ENCODE measurements at places on chromosomes 5 and 9.

DNA sequence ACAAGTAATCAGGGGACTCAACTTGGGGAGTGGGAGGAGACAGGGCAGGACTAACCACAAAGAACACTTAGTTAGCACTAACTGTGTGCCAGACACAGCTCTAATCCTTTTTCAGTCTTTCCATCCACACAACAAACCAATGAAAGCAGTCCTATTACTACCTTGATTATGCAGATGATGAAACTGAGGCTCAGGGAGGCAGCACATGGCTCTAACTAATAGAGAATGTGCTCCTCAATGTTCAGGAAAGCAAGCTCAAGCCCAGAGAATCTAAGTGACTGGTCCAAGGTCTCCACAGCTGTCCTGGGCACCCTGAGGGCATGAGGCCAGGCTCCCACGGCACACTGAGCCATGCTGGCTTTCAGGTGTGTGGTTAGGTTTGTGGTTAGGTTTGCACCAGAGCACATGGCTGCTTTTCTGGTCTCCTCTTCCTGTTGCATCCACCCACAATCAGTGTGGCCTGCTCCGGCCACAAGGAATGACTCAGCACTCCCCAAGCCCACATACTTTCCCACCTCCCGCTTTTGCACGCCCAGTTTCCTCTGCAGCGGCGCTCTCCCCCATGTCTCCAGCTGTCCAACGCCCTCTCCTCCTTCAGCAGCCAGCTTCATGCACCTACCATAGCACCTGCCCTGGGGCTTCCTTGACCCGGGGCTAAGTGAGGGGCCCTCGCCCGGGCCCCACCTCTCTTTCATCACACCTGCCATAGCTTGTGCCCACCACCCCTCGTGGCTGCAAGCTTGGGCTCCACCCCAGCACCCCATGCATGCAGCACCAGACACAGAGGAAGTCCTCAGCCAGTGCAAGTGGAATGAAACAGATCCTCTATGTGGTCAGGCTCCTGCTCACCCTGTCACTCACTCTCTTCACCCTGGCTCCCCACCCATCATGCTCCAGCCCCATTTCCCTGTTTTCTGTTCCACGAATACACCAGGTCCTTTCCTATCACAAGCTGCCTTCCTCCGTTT lies 133.1 kb downstream of the GABBR2 start:
- no peak overlapping the region for H3K4me3 ChIP-seq
- DNase-seq: peak; percentile 53
- peaks cover 28% of the 10 kb centered on the region for H3K27me3 ChIP-seq
- no peaks in the 10 kb centered on the region for H3K36me3 ChIP-seq
- H3K4me1 ChIP-seq: peaks cover 15% of the 10 kb centered on the region

- H3K4me1 ChIP-seq: no peaks in the 10 kb centered on the region
- H3K36me3 ChIP-seq: no peaks in the 10 kb centered on the region
- H3K27ac ChIP-seq: no peak overlapping the region
- H3K4me3 ChIP-seq: no peak overlapping the region
- DNase-seq: no peak
Measured at GRCh38 chr5:36599986-36600779, 6.2 kb upstream of the SLC1A3 start.

GRCh38 chr5:178113141-178113787 lies at the start of gene N4BP3:
Gene N4BP3, plus strand, starts transcription at chr5:178113532. Its CDS starts 6,052 bp downstream, at chr5:178119584.
- DNase-seq: peak; percentile 92
- peak within 1 kb of the TSS; percentile 73 for H3K27ac ChIP-seq
- peak within 1 kb of the TSS; percentile 88 for H3K4me3 ChIP-seq

- H3K36me3 ChIP-seq: peaks cover 8% of the 10 kb centered on the region
- no peak overlapping the region for H3K4me3 ChIP-seq
- peaks cover 2% of the 10 kb centered on the region for H3K27me3 ChIP-seq
- H3K27ac ChIP-seq: no peak overlapping the region
- DNase-seq: no peak
- peaks cover 16% of the 10 kb centered on the region for H3K4me1 ChIP-seq
Measured at GRCh38 chr9:77708064-77708815, 60.1 kb upstream of the GNA14 start.

DNA sequence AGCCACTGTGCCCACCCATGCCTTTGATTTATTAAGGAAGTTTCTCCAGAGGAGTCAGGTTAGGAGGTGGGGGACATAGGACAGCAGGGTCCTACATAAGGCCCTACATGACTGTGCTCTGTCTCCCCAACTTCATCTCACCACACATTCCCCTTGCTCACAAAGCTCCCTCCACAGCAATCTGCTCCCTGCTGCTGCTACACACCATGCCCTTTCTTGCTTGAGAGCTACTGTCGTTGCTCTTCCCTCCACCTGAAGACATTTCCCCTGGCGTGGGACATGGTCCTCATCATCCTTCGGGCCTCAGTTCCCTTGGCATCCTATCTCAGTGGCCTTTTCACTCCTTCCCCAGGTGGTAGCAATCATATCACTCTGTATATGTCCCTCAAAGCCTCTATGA lies 75.9 kb upstream of the DAPK1 start:
- no peak for DNase-seq
- H3K27ac ChIP-seq: no peak overlapping the region
- no peak overlapping the region for H3K4me3 ChIP-seq
- H3K4me1 ChIP-seq: no peaks in the 10 kb centered on the region
- H3K36me3 ChIP-seq: peaks cover 2% of the 10 kb centered on the region

GRCh38 chr9:89661956-89662717 lies 57.3 kb downstream of the GADD45G start:
- H3K27me3 ChIP-seq: no peaks in the 10 kb centered on the region
- H3K4me3 ChIP-seq: no peak overlapping the region
- no peak overlapping the region for H3K27ac ChIP-seq
- no peak for DNase-seq

GRCh38 chr5:94903726-94904125 lies 285.3 kb downstream of the SLF1 start:
- H3K27me3 ChIP-seq: no peaks in the 10 kb centered on the region
- no peaks in the 10 kb centered on the region for H3K36me3 ChIP-seq
- no peak overlapping the region for H3K27ac ChIP-seq
- H3K4me3 ChIP-seq: no peak overlapping the region
- H3K4me1 ChIP-seq: peaks cover 6% of the 10 kb centered on the region
- DNase-seq: no peak

DNA sequence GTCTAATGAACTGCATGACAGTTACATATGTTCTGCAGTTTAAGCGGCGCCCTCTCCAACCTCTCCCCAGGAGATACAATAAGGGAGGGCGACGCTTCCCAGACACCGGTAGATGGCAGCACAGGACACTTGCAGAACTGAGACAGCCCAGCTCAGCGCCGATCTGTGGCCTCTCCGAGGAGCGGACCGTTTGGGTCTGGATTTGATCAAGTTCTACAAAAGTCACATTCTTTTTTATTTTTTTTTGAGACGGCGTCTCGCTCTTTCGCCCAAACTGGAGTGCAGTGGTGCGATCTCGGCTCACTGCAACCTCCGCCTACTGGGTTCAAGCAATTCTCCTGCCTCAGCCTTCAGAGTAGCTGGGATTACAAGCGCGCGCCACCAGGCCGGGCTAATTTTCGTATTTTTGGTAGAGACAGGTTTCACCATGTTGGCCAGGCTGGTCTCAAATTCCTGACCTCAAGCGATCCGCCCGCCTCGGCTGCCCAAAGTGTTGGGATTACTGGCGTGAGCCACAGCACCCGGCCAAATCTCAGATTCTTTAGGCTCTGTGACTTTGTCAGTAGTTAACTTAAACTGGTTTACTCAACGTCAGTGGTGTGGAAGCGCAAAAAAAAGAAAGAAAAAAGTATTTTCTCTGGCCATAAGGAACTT lies 1.4 kb upstream of the ATOSB start:
- peaks cover 44% of the 10 kb centered on the region for H3K4me1 ChIP-seq
- no peaks in the 10 kb centered on the region for H3K36me3 ChIP-seq
- peak overlapping the region; percentile 87 for H3K27ac ChIP-seq
- peak overlapping the region; percentile 77 for H3K4me3 ChIP-seq

- DNase-seq: no peak
- H3K4me3 ChIP-seq: no peak overlapping the region
- H3K27me3 ChIP-seq: peaks cover 8% of the 10 kb centered on the region
- no peak overlapping the region for H3K27ac ChIP-seq
- H3K36me3 ChIP-seq: no peaks in the 10 kb centered on the region
- no peaks in the 10 kb centered on the region for H3K4me1 ChIP-seq
Measured at GRCh38 chr9:38309324-38310195, 82.9 kb upstream of the ALDH1B1 start.

- no peaks in the 10 kb centered on the region for H3K27me3 ChIP-seq
- peaks cover 34% of the 10 kb centered on the region for H3K36me3 ChIP-seq
- peak overlapping the region; percentile 8 for H3K27ac ChIP-seq
- no peaks in the 10 kb centered on the region for H3K4me1 ChIP-seq
- no peak overlapping the region for H3K4me3 ChIP-seq
Measured at GRCh38 chr5:169785771-169786618, 148.9 kb downstream of the DOCK2 start.

GRCh38 chr9:126397056-126397455 lies 70.4 kb downstream of the MVB12B start:
- H3K4me3 ChIP-seq: no peak overlapping the region
- H3K27me3 ChIP-seq: no peaks in the 10 kb centered on the region
- peaks cover 42% of the 10 kb centered on the region for H3K4me1 ChIP-seq
- peaks cover 4% of the 10 kb centered on the region for H3K36me3 ChIP-seq
- no peak overlapping the region for H3K27ac ChIP-seq
- peak; percentile 87 for DNase-seq

DNA sequence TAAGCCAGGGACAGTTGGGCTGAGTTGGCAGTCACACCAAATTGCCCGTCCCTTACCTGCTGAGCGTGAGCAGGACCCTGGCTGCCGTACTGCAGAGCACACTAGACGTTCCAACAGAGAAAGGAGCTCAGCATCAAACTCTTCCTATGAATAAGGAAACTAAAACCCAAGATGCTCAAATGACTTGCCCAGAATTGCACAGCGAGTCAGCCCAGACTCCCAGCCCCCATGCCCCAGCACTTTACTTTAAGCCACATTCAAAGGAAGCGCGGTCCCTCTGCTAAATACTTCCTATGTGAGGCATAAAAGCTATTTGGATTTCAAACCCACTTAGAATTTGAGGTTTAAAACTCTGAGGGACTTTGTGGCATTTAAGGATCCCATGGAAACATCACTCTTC lies 23.9 kb downstream of the PAX5 start:
- no peaks in the 10 kb centered on the region for H3K36me3 ChIP-seq
- DNase-seq: no peak
- no peak overlapping the region for H3K27ac ChIP-seq
- H3K4me3 ChIP-seq: no peak overlapping the region

DNA sequence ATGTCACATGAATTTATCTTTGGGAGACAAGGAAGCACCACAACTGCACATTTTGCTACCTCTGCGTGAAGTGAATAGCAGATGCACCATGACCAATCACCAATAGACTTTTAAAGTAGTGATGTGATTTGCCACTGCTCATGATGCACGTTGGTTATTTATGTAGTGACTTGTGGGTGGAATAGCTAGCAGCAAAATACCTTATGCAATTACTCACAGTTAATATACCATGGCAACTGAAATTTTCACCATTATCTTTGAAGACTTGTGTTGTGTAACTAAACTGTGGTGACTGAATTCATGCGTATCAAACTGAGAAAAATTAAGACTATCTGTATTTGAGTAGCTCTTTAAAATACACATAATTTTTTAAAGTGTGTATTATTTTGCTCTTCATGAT lies 46.2 kb upstream of the TUSC1 start:
- H3K27me3 ChIP-seq: no peaks in the 10 kb centered on the region
- H3K27ac ChIP-seq: no peak overlapping the region
- no peak overlapping the region for H3K4me3 ChIP-seq
- H3K36me3 ChIP-seq: no peaks in the 10 kb centered on the region

DNA sequence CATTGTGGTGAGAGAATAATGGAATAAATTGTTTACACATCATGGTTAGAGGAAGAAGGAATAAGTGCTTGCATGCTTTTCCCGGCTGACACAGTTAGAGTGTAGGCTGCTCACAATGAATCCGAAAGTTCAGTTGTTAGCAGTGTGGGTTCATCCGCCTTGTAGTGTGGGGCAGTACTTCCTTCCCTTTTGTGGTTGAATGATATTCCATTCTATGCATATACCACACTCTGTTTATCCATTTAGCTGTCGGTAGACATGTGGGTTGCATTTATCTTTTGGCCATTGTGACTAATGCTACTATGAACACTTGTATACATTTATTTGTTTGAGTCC lies 84.0 kb downstream of the COL5A1 start:
- H3K27ac ChIP-seq: no peak overlapping the region
- DNase-seq: no peak
- H3K4me3 ChIP-seq: no peak overlapping the region
- H3K27me3 ChIP-seq: peaks cover 7% of the 10 kb centered on the region

DNA sequence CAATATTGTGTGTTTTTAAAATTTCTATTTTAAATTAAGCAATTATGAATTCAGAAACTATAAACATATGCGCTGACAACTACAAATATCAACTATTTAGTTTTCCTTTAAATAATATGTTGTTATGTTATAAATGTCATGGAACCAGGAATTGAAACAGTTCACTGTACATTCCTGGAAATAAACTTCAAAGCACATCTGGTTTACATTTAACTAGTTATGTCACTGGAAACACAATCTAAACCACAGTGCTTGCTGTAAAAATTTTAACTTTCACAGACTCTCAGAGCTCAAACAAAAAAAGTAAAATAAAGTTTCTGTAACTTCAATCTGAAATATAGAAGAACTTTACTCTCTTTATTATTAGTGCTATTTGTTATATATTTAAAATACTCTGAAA lies 179.2 kb downstream of the FBN2 start:
- H3K4me1 ChIP-seq: no peaks in the 10 kb centered on the region
- H3K27me3 ChIP-seq: no peaks in the 10 kb centered on the region
- H3K36me3 ChIP-seq: no peaks in the 10 kb centered on the region
- no peak for DNase-seq
- no peak overlapping the region for H3K4me3 ChIP-seq
- no peak overlapping the region for H3K27ac ChIP-seq

DNA sequence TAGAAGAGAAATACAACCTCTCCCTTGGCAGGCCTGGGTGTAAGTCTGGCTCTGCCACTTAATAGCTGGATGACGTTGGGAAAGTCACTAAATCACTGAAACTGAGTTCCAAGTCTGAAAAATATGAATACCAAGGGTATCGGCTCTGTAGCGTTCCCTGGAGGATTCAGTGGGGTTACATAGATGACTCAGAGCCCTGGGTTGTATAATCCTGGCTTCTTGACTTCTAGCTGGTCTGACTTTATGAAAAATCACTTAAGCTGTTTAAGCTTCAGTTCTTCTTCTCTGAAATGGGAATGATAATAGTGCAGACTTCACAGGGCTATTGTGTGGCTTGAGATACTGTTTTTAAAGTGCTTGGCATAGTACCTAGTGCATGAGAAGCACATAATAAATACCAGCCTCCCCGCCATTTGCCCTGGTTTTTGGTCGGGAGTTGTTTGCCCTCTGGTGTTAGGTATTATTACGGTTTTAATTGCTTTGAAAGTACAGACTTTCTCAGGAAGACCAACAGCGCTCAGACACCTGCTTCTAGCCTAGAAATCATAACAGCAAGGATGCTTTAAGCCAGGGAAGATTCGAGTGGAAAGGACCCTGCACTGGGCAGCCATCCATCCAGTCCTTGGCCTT lies 43.0 kb downstream of the CYFIP2 start:
- H3K4me1 ChIP-seq: peaks cover 71% of the 10 kb centered on the region
- peak; percentile 38 for DNase-seq
- peaks cover 65% of the 10 kb centered on the region for H3K36me3 ChIP-seq
- H3K27me3 ChIP-seq: no peaks in the 10 kb centered on the region

Measured in activated CD4-positive, alpha-beta T cell treated with anti-CD3 and anti-CD28 coated beads for 36 hours (primary cell).